ENCODE measurements at places on chromosomes 16 and 17. TPM values are rescaled to one million over a fixed set of nuclear protein-coding genes. Genes with fewer than 3 reads are reported as not detected.

GRCh38 chr16:88920618-88921590 lies 54.4 kb upstream of the PABPN1L start:
- H3K27ac ChIP-seq = peak overlapping the region; percentile 77
- peak overlapping the region; percentile 20 for H3K4me3 ChIP-seq
- H3K36me3 ChIP-seq = no peaks in the 10 kb centered on the region
- H3K27me3 ChIP-seq = no peaks in the 10 kb centered on the region
- peaks cover 3% of the 10 kb centered on the region for H3K4me1 ChIP-seq

DNA sequence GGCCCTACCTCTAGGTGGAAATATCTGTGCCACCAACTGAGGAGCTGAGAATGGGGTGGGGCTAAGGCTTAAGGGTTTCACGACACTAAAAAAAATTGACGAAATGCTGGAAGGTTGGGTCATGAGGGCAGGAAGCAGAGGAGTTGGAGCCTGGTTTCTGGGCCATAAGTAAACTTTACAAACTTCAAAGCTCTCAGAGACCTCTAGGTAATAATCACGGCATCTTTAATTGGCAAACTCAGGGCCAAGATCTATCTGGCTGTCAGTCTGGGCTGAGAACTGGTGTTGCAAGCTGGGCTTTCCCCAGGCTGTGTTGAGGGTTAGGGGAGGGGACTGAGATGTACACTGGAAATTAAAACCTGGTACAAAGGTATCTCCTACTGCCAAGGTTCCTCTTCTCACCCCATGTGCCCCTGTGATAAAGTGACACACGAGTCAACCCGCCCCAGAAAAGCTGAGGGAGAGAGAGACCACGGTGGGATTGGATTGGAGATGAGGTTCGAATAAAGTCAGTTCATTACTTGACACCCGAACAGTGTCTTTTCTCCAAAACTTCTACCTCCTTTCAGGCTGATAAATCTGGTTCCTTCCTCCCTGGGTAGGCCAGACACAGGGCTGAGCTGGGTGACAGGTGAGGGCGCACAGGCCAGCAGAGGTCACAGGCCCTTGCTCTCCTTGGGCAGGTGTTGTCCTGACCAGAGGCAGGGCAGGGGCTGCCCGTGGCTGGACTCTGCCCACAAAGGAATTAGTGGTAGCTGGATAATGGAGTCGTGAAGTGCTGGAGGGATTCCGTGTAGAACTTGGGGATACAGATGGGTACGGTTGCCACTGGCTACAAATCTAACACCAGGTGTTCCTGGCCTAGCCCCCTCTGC lies 4.0 kb upstream of the ZNF768 start:
- H3K27me3 ChIP-seq = no peaks in the 10 kb centered on the region
- peak overlapping the region; percentile 59 for H3K27ac ChIP-seq
- H3K36me3 ChIP-seq = peaks cover 5% of the 10 kb centered on the region
- DNase-seq = no peak
- peaks cover 10% of the 10 kb centered on the region for H3K4me1 ChIP-seq
- no peak overlapping the region for H3K4me3 ChIP-seq

DNA sequence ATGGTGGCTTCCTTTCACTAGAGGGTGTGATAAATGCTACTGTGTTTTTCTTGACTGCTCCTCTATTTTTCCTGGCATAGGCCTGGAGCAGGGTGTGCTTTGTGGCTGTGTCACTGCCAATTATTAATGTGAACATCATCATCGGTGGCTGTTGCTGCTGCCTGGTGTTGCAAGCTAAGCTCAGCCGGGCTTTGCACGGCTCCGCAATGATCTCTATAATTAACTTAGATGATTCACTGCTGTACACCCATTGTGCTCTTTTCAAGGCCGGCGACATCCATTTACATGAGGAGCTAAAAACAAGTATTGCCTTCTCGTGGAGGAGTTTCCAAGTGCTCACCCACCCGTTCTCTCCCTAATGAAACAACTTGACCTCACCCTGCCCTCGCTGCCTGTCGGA lies 160.1 kb upstream of the IRX3 start:
- no peaks in the 10 kb centered on the region for H3K27me3 ChIP-seq
- H3K4me1 ChIP-seq = no peaks in the 10 kb centered on the region
- H3K27ac ChIP-seq = peak overlapping the region; percentile 61
- H3K36me3 ChIP-seq = no peaks in the 10 kb centered on the region
- no peak for DNase-seq
- H3K4me3 ChIP-seq = no peak overlapping the region

GRCh38 chr16:78584991-78585390 lies 485.5 kb downstream of the WWOX start:
- H3K27ac ChIP-seq = no peak overlapping the region
- no peaks in the 10 kb centered on the region for H3K36me3 ChIP-seq
- H3K27me3 ChIP-seq = no peaks in the 10 kb centered on the region
- DNase-seq = no peak
- no peaks in the 10 kb centered on the region for H3K4me1 ChIP-seq
- H3K4me3 ChIP-seq = no peak overlapping the region

The EVI2B gene
- 10.2 TPM for total RNA-seq

The CCL18 gene
- 1.3 TPM for total RNA-seq

The CLEC19A gene
- not detected for total RNA-seq

The TNK1 gene
- total RNA-seq = 1.1 TPM
